ENCODE measurements at places on chromosomes 6 and 20. TPM values are rescaled to one million over a fixed set of nuclear protein-coding genes. Genes with fewer than 3 reads are reported as not detected.

GRCh38 chr6:125671323-125671722 is 78.1 kb upstream of the HEY2 start:
- H3K4me1 ChIP-seq = no peaks in the 10 kb centered on the region
- no peak overlapping the region for H3K27ac ChIP-seq
- no peaks in the 10 kb centered on the region for H3K36me3 ChIP-seq
- DNase-seq = no peak
- no peaks in the 10 kb centered on the region for H3K27me3 ChIP-seq

DNA sequence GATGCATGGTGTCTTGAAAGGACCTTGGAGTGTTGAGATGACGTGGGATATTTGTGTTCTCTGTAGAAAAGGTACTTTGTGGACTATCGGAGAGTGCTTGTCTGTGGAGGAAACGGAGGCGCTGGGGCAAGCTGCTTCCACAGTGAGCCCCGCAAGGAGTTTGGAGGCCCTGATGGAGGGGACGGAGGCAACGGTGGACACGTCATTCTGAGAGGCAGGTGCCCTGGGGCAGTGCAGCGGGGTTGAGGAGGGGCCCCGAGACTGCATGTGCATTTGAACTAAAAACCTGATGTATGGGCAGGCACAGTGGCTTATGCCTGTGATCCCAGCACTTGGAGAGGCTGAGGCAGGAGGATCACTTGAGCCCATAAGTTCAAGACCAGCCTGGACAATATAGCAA is 12.9 kb downstream of the MTG2 start:
- no peak for DNase-seq
- no peak overlapping the region for H3K4me3 ChIP-seq
- peaks cover 42% of the 10 kb centered on the region for H3K36me3 ChIP-seq
- H3K27me3 ChIP-seq = no peaks in the 10 kb centered on the region
- H3K4me1 ChIP-seq = no peaks in the 10 kb centered on the region
- H3K27ac ChIP-seq = no peak overlapping the region

- no peak overlapping the region for H3K27ac ChIP-seq
- no peak overlapping the region for H3K4me3 ChIP-seq
- no peaks in the 10 kb centered on the region for H3K27me3 ChIP-seq
- DNase-seq = no peak
- no peaks in the 10 kb centered on the region for H3K36me3 ChIP-seq
These were observed 746.6 kb upstream of the ADGRB3 start for GRCh38 chr6:67888546-67888885.

HMGCLL1 gene
- not detected for total RNA-seq

- H3K27ac ChIP-seq = no peak overlapping the region
- DNase-seq = no peak
- H3K4me1 ChIP-seq = no peaks in the 10 kb centered on the region
- H3K27me3 ChIP-seq = no peaks in the 10 kb centered on the region
These were observed 16.4 kb upstream of the QKI start for GRCh38 chr6:163398115-163398514.

DNA sequence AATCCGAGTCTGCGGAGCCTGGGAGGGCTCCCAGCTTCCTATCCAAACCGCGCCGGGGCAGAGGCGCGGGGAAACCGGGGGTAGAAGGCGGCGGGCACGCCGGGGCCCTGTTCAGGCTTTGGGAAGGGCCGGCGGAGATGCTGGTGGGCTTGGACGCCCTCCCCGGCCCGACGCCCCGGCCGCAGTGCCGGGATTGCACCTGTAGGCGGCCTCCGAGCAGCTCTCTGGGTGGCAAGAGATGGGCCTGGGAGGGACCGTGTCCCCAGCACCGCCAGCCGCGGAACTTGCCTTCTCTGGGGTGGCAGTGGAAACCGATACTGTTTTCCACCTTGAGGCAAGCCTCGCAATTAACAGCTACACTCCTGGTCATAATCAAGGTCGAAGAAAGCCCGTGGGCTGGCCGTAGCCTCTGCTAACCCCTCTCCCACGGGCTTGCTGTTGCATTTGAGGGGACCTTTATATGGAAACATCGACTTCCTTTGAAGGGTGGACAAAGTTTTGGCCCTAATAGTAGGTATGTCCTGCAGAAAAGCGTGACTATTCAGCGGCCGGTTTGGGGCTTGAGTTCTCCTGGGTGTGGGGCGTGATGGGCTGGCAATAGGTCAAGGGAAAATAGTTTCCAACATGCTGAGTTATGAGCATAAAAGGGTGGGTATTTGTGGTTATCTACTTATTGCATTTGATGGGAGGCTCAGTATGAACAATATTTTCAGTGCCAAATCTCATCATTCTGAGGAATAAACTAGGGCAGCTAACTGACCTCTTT is 1.1 kb upstream of the JAG1 start:
- H3K27me3 ChIP-seq = no peaks in the 10 kb centered on the region
- peak overlapping the region; percentile 93 for H3K4me3 ChIP-seq
- H3K27ac ChIP-seq = peak overlapping the region; percentile 91
- peak; percentile 66 for DNase-seq
- H3K4me1 ChIP-seq = peaks cover 5% of the 10 kb centered on the region

C20orf173 gene
- total RNA-seq = not detected

DNA sequence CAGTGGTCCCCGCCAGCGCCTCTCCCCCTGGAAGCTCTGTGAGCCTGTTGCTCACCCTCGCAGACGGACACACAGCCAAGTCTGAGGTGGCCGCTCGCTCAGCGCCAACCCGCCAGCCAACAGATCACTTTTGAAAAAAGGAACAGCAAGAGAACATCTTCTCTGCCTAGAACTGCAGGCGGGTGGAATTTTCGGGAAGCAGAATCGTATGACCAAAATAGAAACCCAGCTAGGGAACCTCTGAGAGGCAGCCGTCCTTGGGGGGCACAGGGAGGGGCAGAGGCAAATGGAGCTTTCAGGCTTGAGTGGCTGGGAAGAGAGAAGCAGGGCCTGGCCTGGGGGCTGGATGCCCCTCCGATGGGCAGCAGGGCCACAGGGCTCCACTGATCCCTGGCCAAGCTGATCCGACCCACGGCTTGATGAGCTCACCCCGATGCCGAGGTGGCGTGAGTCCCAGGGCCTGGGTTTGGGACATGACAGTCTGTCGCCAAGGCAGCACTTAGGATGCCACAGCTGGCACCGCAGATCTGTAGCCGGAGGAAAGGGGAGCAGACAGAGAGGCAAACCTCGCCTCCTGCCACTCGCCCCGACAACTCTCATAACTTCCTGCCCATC is 9.8 kb downstream of the NFATC2 start:
- H3K27ac ChIP-seq = peak overlapping the region; percentile 1
- no peaks in the 10 kb centered on the region for H3K36me3 ChIP-seq
- H3K27me3 ChIP-seq = no peaks in the 10 kb centered on the region
- peak; percentile 45 for DNase-seq
- H3K4me3 ChIP-seq = no peak overlapping the region
- peaks cover 21% of the 10 kb centered on the region for H3K4me1 ChIP-seq

- H3K36me3 ChIP-seq = no peaks in the 10 kb centered on the region
- DNase-seq = no peak
- H3K4me1 ChIP-seq = no peaks in the 10 kb centered on the region
- no peak overlapping the region for H3K4me3 ChIP-seq
These were observed 643.2 kb downstream of the DHX35 start for GRCh38 chr20:39605361-39605760.

Data from IMR-90 (cell line).